ENCODE measurements at places on chromosomes 12 and 14.
A peak's percentile ranks its signal among the peaks of the same experiment; 100 is the strongest.

DNA sequence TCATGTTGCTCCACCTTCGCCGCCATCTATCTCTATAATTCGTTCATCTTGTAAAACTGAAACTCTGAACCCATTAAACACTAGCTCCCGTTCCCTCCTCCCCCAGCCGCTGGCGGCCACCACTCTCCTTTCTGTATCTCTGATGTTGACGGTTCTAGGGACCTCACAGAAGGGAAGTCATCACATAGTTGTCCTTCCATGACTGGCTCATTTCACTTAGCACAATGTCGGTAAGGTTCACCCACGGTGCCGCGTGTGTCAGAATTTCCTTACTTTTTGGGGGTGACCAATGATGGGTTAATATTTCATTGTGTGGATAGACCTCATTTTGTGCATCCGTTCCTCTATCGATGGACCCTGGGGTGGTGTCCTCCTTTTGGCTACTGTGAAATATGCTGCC, 2.0 kb upstream of the CACNA2D4 start:
- DNase-seq: no peak

- DNase-seq: peak; percentile 93
Measured at GRCh38 chr12:89349814-89350213, 2.5 kb downstream of the DUSP6 start.

DNA sequence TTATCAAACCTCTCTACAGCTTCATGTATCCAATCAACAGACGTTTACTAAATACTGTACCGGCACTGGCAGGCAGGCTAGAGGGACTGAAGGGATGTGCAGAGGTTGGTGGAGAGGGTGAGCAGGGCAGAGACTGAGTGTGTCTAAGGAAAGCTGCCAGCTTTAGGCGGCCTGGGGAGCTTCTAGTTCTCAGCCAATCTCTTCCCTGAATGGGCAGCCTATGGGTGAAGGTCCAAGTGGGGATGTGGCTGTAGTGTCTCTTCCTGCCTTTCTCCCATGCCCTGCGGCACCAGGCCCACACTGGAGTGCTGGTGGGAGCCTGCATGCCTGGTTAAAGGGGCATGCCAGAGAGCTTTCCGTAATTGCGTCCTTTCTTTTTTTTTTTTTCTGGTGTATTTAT, 239.8 kb downstream of the CACNA1C start:
- DNase-seq: no peak

GRCh38 chr12:95574799-95575452, 23.6 kb upstream of the USP44 start:
- DNase-seq: peak; percentile 79

DNA sequence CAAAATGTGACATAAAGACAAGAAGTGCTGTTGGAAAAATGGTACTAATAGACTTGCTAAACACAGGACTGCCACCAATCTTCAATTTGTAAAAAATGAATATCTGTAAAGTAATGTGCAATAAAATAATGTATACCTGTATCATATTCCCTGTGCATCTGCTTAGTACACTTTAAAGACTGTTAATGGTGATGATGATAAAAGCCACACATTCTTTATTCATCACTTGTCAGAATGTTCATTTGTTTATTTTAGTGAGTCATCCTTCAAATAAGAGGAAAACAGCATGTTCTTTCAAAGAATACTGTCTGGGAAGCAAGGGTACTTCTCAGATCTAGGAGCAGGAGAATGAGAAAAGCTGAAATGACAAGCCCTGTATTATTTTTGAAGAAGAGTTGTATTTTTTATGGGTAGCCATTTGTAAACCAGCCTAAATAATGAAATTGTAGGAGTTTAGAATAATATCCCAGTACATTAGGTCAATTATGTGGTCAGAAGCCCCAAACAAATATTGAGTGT, 78.3 kb upstream of the PSMA6 start:
- DNase-seq: peak; percentile 77

DNA sequence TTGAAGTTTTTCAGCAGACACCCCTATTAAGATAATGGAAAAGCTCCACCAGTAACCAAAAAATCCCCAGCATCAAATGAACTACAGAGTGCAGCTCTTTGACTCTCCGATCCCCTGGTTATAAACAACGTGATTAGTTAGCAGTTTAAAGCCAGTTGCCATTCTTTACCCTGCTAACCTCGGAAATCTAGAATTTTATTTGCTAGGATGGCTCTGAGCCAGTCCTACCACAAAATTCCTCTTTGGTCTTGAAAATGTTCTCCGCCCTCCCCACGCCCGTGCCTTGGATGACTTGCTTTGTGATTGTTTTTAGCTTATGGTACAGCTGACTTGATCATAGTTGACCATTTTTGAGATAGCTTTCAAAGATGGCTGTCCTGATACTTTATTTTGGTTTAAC, 1.2 kb downstream of the KLHDC2 start:
- DNase-seq: no peak

DNA sequence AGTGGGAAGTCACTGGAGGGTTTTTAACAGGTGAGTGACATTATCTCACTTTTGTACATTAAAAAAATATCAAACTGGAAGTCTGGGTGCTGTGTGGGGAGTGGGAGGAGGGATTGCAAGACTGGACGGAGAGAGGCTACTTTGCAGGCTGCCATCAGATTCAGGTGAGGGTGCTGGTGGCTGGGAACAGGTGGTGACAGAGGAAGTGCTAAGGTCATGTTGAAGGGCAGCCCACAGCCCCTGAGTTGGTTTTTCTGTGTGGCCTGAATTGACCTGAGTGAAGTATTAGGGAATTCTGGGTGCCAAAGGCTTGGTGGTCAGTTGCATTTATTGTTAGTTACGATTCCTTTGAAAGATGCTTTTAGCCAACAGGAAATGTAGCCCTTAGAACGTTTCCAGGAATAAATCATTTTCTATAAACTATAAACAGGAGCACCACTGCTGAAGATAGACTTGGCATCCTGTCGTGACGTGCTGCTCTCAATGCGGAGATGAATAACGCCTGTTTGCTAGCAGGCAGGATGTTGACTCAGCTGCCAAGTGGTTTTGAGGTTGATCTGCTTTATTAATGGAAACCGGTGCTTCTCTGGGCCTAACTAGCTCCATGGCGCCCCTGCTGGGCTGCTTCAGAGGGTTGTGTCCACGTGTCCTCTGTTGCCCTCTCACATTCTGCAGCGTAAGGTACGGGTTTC, 707.5 kb upstream of the TMEM132C start:
- peak; percentile 54 for DNase-seq

DNA sequence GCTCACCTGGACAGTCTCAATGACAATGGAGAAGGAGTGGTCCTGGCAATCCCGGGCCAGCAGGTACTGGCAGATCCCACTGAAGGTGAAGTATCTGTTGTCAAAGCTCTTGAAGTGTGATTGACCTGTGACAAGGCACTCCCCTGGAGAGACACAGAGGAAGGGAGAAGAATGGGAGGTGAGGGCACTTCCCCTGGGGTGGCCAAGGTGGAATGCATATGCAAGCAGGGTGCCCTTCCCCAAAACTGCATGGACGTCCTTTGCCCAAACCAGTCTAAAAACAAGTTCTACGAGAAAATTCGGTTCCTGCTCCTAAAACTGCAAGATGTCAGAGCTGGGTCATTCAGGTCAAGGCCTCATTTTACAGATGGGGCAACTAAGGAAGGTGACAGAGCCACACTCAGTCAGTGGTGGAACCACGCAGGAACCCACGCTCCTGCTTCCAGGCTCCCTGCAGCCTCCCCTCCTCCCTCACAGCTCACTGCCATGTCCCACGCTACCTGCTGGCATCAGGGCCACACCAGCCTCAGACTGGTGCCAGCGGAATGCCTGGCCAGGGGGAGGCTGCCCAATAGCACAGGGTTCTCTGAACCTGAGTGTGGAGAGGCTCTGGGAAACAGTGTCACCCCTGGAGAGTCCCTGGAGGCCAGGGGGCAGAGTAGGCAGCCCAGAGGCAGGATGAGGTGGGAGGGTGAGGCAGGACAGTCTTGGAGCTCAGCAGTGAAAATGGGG, 59.2 kb downstream of the VWF start:
- no peak for DNase-seq

DNA sequence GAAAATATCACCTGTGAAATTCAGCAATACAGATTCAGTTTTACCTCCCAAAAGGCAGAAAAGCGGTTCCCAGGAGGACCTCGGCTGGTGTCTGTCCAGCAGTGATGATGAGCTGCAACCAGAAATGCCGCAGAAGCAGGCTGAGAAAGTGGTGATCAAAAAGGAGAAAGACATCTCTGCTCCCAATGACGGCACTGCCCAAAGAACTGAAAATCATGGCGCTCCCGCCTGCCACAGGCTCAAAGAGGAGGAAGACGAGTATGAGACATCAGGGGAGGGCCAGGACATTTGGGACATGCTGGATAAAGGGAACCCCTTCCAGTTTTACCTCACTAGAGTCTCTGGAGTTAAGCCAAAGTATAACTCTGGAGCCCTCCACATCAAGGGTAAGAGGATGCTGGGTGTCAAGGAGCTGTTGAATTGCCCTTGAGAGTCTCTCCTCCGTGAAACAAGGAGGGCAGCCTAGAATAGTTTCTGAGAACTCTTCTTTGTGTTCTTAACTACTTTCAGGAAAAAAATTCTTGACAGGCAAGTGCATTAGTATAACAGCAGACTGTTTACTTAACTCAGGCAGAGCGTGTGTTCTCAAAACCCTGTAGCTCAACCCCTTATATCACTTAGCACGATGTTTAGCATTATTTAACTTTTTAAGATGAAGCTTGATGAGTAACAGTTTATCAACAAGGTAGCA, 7.7 kb downstream of the TDP1 start:
- no peak for DNase-seq

DNA sequence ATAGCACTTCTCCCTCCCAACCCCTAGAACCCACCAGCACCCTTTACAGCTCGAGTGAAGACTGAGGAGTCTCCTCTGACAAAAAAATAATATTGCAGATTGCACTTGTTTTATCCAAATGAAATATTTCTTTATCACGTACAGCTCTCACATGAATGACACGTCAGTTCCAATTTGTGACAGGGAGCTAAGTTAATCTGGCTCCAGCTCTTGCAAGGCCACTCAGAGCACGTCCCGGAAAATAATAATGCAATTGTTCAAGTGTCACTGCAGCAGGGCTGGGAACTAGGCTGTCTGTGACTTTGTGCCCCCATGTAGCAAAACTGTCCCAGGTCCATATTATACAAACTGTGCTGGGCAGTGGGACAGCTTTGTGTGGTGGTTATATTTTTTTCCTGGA, 539.6 kb downstream of the VRK1 start:
- DNase-seq: no peak

DNA sequence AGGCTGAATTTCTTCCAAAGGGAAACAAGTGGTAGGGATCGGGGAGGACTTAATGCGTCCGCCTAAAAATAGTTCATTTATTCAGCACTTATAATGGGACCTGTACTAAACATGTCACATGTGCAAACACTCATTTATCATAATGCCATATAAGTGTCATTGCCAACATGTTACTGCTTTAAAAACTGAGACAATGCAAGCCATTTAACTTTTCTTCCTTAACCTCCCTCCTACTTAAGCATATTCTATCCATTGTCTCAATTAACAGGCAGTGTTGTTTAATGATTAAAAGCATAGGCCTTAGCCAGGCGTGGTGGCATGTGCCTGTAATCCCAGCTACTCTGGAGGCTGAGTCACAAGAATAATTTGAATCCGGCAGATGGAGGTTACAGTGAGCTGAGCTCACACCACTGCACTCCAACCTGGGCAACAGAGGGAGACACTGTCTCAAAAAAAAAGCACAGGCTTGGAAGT, 13.5 kb upstream of the SCFD1 start:
- no peak for DNase-seq

- DNase-seq: no peak
Measured at GRCh38 chr12:5268424-5269210, 163.3 kb upstream of the NTF3 start.

All from COLO829 (cell line).